ENCODE measurements at places on chromosomes 12 and 14.

- no peak for DNase-seq
Measured at GRCh38 chr14:34633742-34634141, 3.8 kb upstream of the SNX6 start.

DNA sequence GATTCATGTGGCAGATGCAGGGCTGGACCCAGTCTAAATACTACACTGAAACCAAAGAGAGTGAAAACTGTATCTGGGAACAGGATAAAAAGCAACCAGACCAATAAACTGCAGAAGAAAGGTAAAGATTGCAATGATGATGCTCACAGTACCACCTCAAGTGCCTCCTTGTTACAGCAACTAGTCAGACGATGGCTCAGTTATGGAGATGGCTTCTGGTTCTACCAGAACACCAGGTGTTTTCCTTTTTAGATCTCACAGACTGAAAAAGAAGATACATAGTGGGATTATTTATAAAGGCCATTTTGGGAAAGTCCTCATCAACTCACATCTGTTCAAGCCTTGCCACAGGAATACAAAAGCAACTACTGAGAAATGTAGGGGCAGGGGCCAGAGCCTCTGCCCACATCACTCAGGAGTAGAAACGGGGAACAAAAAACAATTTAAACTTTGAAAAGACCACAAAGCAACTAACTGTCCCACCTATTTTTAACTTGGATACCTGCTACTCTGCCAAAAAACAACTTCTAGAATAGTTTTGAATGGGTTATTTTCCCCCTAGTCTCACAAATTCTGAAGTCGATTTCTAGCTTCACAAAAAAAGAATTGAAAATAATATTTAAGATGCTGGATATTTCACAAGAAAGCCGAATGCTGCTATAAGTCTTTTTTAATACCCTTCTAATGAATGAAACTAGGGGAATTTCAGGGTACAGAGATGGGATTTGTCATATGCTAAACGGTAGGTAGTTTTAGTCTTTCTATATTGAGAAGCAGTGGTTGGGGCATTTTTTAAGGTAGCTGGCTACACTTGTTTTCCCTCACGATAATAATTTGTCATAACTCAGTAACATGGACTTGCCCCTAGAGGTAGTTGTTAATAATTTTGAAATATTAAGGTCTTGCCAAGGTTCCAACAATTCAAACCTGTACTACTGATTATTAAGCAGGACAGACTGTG, 197.2 kb upstream of the TMPO start:
- DNase-seq, result no peak

DNA sequence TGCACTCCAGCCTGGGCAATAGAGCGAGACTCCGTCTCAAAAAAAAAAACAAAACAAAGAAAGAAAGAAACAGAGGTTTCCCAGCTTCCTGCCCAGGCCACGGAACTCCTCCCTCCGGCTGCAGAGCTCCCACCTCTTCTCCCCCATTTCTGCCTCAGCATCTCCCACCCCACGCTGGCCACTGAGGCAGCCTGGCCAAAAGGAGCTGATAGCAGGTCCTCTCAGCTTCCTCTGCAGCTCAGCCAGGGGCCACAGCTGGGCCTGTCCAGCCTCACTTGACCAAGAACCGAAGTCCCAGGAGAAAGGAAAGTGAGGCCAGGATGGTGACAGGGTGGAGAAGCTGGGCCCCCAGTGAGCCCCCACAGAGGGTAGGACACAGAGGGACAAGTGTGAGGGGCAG, 33.4 kb upstream of the CD9 start:
- no peak for DNase-seq

- no peak for DNase-seq
Measured at GRCh38 chr14:69037790-69038454, 58.8 kb upstream of the ACTN1 start.

DNA sequence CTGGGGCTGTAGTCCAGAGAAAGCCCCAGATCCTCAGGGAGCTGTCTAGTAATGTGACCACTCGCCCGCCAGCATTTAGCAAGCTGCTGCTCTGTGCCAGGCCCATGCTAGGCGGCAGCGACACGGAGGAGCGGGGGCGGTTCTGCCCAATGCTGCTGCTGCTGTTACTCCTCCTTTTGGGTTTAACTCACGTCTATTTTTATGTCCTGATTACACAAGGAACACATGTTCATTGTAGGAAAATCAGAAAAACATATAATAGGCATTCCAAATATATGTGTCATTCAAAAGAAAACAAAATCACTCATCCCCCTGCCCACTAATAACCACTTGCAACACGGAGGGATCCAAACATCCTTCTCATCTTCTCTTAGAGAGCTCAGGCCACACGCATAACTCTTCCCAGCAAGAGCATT, 30.4 kb downstream of the CCDC92 start:
- DNase-seq, result no peak

DNA sequence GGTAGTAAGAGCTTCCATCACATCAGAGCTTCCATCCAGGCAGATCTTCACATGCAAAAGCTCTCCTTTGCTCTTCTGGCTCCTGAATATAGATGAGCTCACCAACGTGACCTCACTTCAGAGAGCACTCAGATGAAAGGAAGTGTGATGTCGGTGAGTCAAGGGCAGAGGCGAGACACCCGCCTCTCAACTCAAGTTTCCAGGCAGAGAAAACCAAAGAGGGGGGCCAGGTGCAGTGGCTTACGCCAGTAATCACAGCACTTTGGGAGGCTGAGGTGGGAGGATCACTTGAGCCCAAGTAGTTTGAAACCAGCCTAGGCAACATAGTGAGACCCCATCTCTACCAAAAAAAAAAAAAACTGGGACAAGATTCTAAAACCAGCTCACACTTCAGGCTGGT, 126.9 kb downstream of the DUSP6 start:
- DNase-seq, result peak; percentile 41

DNA sequence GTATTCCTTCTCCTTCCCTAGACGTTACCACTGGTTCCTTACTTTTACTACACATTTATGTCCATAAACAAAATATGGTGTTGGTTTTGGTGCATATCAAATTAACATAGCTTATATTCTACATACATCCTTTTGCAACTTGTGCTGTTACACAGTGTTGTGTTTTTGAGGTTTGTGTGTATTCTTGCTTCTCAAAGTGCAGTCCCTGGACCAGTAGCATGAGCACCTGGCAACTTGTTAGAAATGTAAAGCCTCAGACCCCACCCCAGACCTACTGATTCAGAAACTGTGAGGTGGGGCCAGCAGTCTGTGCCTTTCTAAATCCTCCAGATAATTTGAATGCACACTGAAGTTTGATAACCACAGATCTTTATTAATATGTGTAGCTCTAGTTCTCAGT, 65.9 kb downstream of the RNFT2 start:
- no peak for DNase-seq

DNA sequence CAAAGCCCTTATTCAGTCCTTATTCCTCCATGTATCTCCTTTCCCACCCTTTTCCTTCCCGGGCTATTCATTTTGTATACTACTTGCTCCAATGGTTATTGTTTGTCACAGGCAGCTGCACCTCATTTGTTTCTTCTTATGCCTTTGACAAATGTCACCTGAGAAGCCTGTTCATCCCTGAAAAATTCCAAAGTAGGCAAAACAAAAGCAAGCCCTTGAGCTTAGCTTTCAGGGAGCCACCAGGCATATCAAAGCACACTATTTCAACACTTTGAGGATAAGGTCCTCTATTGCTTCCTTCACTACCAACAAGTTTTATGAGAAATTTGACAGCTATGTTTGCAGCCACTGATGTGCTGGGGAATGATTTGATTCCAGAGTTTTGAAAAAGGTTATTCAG, 738.7 kb upstream of the LMO3 start:
- DNase-seq, result no peak

GRCh38 chr12:46267825-46268582, 839 bp downstream of the SLC38A1 start:
- DNase-seq, result no peak

DNA sequence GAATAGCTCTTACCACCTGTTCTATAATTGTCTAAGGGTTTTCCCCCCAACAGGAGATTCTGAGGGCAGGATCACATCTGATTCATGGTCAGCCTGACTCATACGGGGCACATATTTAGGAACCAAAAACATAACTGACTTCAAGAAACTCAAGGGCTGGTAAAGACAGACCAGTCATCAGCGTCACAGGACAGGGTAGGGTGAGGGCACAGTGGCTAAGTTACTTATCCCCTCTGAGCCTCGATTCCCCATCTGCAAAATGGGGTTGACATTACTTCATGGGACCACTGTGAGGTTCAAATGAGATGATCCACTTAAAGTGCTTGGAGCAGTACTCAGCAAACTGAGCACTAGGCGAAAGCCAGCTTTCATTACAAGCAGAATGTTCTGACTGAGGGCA, 606 bp downstream of the CINP start:
- no peak for DNase-seq

GRCh38 chr12:122298071-122298748, 31.9 kb upstream of the VPS33A start:
- no peak for DNase-seq

DNA sequence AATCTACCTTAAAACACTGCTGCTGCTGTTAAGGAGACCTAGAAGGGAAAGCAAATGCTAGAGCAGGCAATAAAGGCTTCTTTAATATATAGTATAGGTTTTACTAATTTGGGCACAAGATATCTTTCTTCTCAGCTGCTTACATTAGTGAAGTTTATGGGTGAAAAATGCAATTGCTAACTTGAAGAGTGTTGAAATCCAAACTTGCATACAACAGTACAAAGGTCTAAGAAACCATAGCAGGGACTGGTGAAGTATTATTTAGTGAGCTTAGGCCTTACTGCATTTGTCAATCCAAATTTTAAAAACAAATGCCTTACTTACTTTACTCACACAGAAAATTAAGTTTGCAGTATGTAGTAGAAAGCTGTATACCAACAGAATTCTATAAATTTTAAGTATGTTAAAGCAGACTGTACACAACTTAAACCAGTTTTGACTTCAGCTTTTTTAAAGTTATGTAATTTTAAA, 1.4 kb upstream of the AP4S1 start:
- no peak for DNase-seq

GRCh38 chr14:80364274-80364673, 153.0 kb upstream of the DIO2 start:
- DNase-seq, result no peak

GRCh38 chr12:3604748-3605586, 114.0 kb downstream of the PRMT8 start:
- no peak for DNase-seq

- DNase-seq, result no peak
Measured at GRCh38 chr12:82694276-82694675, 7.6 kb downstream of the TMTC2 start.

DNA sequence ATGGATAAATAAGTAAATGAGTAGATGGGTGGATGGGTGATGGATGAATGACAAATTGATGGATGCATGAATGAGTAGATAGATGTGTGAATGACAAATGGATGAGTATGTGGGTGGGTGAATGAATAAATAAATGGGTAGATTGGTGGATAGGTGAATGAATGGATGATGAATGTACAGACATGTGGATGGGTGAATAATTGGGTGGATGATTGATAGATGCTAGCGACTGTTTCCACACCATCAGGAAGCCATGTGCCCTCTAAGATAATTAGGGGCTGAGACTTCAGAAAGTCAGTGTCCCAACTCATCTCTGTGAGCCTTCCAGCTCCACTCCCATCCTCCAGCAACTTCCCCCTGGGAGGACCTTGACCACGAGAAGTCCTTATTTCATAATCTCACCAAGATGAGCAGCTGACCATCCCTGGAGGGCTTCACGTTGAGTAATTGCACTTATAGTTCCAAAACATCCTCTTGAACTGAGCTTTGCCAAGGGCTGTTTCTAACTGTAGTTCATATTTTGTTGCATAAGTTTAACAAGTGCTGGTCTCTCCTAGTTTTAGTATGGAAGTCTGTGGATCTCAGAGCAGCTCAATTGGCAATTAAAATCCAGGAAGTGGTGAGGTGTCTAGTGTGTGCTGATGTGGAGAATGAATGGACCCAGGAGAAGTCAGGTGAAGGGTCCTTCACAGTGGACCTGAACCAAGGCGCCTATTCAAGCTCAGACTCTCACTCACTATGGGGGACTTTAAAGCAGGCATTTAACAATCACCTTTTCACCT, 295.7 kb downstream of the ADGRD1 start:
- DNase-seq, result no peak

DNA sequence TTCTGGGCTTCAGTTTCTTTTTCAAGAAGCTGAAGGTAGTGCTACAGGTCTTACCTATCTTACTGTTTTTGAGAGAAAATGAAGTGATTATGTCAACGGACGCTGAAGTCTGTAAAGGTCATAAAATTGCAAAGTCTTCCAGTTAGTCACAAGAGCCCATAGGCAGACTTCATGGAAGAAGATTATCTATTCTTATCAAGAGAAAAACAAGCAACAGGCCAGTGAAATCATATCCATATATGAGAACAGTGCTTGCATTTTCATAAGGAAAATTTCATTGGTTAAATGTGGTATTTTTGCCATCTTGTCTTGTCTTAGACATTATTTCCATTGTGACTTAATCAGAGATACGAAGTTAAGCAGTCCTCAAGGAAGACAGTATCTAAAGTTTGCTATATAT, 412.7 kb upstream of the SEL1L start:
- no peak for DNase-seq

- no peak for DNase-seq
Measured at GRCh38 chr14:77616133-77616453, 344 bp downstream of the SPTLC2 start.

DNA sequence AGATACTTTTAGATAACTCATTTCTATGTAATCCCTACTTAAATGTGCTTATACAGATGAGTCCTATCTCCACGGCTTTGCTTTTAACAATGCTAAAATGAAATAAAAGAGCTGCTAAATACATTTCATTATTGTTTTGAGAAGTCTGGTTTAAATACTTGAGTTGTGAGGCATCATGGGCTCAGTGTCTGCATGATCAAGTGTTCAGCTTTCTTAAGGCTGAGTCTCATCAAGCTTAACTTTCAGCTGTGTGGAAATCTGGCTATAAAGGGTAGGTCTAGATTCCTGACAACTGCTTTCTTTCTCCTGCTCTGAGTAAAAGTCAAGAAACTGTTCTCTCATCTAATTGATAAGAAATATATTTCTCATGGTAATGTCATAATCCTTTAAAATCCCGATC, 235.4 kb downstream of the FSCB start:
- DNase-seq, result no peak

DNA sequence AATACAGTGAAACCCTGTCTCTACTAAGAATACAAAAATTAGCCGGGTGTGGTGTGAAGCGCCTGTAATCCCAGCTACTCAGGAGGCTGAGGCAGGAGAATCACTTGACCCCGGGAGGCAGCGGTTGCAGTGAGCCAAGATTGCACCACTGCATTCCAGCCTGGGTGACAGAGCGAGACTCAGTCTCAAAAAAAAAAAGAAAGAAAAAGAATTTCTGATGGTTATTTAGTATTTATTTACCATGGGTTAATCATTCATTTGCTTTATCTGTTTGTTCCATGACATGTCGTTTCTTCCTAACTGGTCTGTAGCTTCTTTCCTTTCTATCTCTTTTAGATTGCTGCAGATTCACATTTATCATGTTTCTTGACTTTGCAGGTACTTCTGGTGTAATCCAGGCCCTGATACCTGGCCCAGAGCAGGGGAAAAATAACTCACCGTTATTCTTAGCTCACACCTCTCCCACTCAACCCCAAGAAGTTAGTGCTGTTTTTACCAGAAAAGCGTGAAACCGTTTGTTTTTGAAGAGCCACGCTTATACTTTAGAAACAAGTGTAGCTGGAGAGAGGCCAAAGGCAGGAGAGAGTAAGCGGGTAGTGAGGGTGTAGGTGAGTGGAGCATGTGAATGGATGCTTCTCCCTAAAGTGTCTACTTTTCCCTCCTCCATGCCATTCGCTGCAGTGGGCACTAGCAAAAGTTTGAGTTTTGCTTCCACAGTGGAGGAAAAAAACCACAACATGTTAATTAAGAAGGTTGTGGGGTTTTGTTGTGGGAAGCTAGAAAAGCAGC, 45.4 kb downstream of the SRGAP1 start:
- DNase-seq, result no peak

- no peak for DNase-seq
Measured at GRCh38 chr14:58966997-58967396, 221.5 kb upstream of the DAAM1 start.
